ENCODE measurements at places on chromosomes 11 and 22. TPM values are rescaled to one million over a fixed set of nuclear protein-coding genes. Genes with fewer than 3 reads are reported as not detected.

TMEM191C gene
- 0.47 TPM for total RNA-seq

- peak; percentile 89 for DNase-seq
- H3K4me1 ChIP-seq, result peaks cover 86% of the 10 kb centered on the region
- H3K27ac ChIP-seq, result peak overlapping the region; percentile 75
- H3K4me3 ChIP-seq, result no peak overlapping the region
- no peaks in the 10 kb centered on the region for H3K27me3 ChIP-seq
- H3K36me3 ChIP-seq, result no peaks in the 10 kb centered on the region
Observed at GRCh38 chr22:30205281-30206115, 41.1 kb downstream of the LIF start.

SERPING1 gene
- total RNA-seq, result 93.3 TPM

DNA sequence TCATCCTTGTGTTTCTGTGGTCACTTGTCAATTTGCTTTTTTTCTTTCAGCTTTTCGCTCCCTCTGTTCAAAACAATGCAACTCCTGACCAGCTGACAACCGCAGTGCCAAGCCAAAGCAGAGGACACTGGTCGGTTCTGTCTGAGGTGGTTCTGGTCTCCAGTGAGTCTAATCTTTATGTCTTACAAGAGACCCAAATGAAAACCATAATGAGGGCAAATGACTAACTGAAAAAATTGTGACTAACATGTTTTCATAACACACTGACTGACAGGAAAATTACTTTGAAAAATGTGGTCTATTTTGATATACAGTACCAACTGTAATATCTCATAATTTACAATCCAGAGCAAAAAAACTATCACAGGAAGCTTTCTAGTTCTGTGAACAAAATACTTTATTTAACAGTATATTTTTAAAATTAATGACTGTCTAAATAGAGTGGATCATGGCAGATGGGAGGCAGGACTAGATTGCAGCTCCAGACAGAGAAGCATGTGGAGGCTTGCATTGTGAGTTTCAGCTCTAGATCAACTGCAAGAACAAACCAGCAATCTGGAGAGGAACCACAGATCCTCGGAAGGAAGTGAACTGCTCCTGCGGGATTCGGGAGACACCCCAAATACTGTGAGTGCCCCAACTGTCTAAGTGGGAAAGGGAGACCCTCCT, 311.8 kb downstream of the SBF2 start:
- H3K4me1 ChIP-seq, result peaks cover 6% of the 10 kb centered on the region
- H3K36me3 ChIP-seq, result peaks cover 3% of the 10 kb centered on the region
- H3K27me3 ChIP-seq, result no peaks in the 10 kb centered on the region
- no peak overlapping the region for H3K4me3 ChIP-seq
- H3K27ac ChIP-seq, result no peak overlapping the region
- no peak for DNase-seq

PGM2L1 gene
- total RNA-seq, result 0.91 TPM

DNA sequence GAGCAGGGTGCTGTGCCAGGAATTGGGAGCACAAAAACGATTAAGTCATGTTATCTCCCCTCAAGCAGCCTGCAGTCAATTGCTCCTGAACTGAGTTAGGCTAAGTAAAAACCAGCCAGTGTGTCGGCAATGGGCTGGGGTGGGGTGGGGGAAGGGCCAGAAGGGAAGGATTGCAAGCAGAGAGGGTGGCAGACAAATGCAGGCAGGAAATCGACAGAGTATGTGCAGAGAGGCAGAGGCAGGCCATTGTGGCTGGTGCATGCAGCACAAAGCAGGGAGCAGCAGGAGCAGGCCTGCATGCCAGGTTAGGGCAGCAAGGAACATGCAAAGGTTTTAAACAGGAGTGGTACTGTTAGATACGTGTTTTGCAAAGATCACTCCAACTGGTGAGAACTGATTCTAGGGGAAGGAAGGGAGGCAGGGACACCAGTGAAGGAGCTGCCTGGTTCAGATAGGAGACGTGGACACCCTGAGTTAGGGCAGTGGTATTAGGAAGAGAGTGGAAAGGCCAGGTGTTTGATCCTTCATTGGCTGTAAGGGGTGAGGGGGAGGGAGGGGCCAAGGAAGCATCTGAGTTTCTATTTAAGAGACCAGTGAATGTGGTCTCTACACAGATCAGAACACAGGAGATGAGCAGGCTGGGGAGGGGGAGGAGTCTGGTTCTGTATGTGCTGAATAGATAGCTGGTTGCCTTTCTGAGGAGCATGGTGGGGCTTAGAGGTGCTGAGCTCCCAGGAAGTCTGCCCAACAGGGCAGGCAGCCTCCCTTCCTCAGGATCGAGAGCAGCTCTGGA, 70.8 kb upstream of the PHOX2A start:
- no peak for DNase-seq
- no peak overlapping the region for H3K27ac ChIP-seq
- H3K4me1 ChIP-seq, result no peaks in the 10 kb centered on the region
- H3K36me3 ChIP-seq, result peaks cover 43% of the 10 kb centered on the region
- H3K4me3 ChIP-seq, result no peak overlapping the region

BARX2 gene
- 18.0 TPM for total RNA-seq

DNA sequence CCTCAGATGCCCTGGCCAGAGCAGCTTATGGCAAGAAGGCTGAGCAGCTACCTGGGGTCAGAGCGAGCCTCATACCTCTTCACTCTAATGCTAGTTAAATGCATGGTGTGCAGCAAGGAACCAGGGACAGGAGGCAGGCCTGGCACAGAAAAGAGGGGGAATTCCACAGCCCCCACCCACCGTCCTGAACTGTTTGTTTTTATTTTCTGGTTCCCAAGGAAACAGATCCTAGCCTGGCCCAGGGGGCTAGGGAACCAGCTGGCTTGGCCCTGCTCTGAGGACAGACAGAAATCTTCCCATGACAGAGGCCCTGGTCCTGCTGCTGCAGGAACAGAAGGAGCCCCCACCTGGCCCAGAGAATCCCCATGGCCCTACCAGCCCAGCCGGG, 40.4 kb downstream of the SLCO2B1 start:
- DNase-seq, result no peak
- no peak overlapping the region for H3K27ac ChIP-seq
- no peaks in the 10 kb centered on the region for H3K27me3 ChIP-seq
- H3K4me3 ChIP-seq, result no peak overlapping the region

CRYBA4 gene
- not detected for total RNA-seq

GRCh38 chr11:126318574-126319373, 14.9 kb downstream of the DCPS start:
- no peak for DNase-seq
- H3K4me3 ChIP-seq, result peak overlapping the region; percentile 41
- H3K27ac ChIP-seq, result peak overlapping the region; percentile 91
- H3K4me1 ChIP-seq, result peaks cover 31% of the 10 kb centered on the region

- H3K4me1 ChIP-seq, result no peaks in the 10 kb centered on the region
- no peak overlapping the region for H3K27ac ChIP-seq
- H3K27me3 ChIP-seq, result no peaks in the 10 kb centered on the region
- H3K4me3 ChIP-seq, result no peak overlapping the region
Observed at GRCh38 chr11:34773211-34773610, 143.0 kb downstream of the APIP start.

- no peaks in the 10 kb centered on the region for H3K27me3 ChIP-seq
- DNase-seq, result no peak
- H3K4me3 ChIP-seq, result no peak overlapping the region
Observed at GRCh38 chr11:108316061-108316460, 93.2 kb downstream of the ATM start.

DNA sequence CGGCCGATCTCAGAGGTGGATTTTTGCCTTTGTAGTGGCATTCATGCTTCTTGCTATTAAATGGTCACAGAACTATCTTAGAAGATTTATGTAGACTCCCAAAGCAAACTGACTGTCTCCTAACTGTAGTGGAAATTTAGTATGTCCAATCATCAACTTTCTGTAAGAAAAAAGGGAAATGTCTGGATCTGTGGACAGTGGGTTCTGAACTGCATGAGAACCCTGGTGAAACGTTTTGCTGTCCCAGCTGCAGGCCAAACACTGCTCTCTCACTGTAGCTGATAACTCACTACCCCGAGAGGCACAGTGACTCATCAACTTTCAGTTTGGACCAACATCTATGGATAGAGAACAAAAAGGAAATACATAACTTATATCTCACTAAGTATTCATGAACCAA, 387.1 kb downstream of the SOX6 start:
- H3K36me3 ChIP-seq, result no peaks in the 10 kb centered on the region
- no peak for DNase-seq
- peak overlapping the region; percentile 90 for H3K27ac ChIP-seq
- peak overlapping the region; percentile 7 for H3K4me3 ChIP-seq
- H3K27me3 ChIP-seq, result no peaks in the 10 kb centered on the region

GRCh38 chr11:79045800-79046304, 395.0 kb downstream of the TENM4 start:
- peaks cover 34% of the 10 kb centered on the region for H3K4me1 ChIP-seq
- no peaks in the 10 kb centered on the region for H3K36me3 ChIP-seq
- DNase-seq, result no peak
- no peak overlapping the region for H3K27ac ChIP-seq

GRCh38 chr22:46777609-46777970, 15.1 kb downstream of the TBC1D22A start:
- H3K36me3 ChIP-seq, result no peaks in the 10 kb centered on the region
- DNase-seq, result peak; percentile 65
- H3K27me3 ChIP-seq, result no peaks in the 10 kb centered on the region
- peaks cover 48% of the 10 kb centered on the region for H3K4me1 ChIP-seq
- no peak overlapping the region for H3K4me3 ChIP-seq
- no peak overlapping the region for H3K27ac ChIP-seq

- no peak overlapping the region for H3K27ac ChIP-seq
- no peak for DNase-seq
- peaks cover 20% of the 10 kb centered on the region for H3K4me1 ChIP-seq
- H3K4me3 ChIP-seq, result no peak overlapping the region
- H3K27me3 ChIP-seq, result no peaks in the 10 kb centered on the region
Observed at GRCh38 chr11:76135491-76135890, 70.8 kb downstream of the WNT11 start.

- DNase-seq, result no peak
- peaks cover 27% of the 10 kb centered on the region for H3K4me1 ChIP-seq
- no peaks in the 10 kb centered on the region for H3K27me3 ChIP-seq
- peak within 1 kb of the TSS; percentile 98 for H3K27ac ChIP-seq
Observed at GRCh38 chr11:95066716-95067038, at the start of gene SRSF8. Gene SRSF8, plus strand, starts transcription at chr11:95066919. Its CDS starts 308 bp downstream, at chr11:95067227.

LIF gene
- total RNA-seq, result 4.2 TPM

GRCh38 chr11:2824851-2825250, 60.7 kb downstream of the CDKN1C start:
- DNase-seq, result no peak
- H3K27ac ChIP-seq, result peak overlapping the region; percentile 82
- H3K36me3 ChIP-seq, result no peaks in the 10 kb centered on the region
- H3K4me3 ChIP-seq, result no peak overlapping the region

- H3K27ac ChIP-seq, result no peak overlapping the region
- no peak for DNase-seq
- H3K4me1 ChIP-seq, result no peaks in the 10 kb centered on the region
- H3K4me3 ChIP-seq, result no peak overlapping the region
Observed at GRCh38 chr11:83979593-83979992, 693.4 kb upstream of the CCDC90B start.

GRCh38 chr11:10488934-10489691, 34.0 kb downstream of the AMPD3 start:
- peaks cover 34% of the 10 kb centered on the region for H3K4me1 ChIP-seq
- peaks cover 11% of the 10 kb centered on the region for H3K36me3 ChIP-seq
- DNase-seq, result no peak
- peak overlapping the region; percentile 90 for H3K27ac ChIP-seq
- H3K4me3 ChIP-seq, result no peak overlapping the region
- H3K27me3 ChIP-seq, result no peaks in the 10 kb centered on the region

DNA sequence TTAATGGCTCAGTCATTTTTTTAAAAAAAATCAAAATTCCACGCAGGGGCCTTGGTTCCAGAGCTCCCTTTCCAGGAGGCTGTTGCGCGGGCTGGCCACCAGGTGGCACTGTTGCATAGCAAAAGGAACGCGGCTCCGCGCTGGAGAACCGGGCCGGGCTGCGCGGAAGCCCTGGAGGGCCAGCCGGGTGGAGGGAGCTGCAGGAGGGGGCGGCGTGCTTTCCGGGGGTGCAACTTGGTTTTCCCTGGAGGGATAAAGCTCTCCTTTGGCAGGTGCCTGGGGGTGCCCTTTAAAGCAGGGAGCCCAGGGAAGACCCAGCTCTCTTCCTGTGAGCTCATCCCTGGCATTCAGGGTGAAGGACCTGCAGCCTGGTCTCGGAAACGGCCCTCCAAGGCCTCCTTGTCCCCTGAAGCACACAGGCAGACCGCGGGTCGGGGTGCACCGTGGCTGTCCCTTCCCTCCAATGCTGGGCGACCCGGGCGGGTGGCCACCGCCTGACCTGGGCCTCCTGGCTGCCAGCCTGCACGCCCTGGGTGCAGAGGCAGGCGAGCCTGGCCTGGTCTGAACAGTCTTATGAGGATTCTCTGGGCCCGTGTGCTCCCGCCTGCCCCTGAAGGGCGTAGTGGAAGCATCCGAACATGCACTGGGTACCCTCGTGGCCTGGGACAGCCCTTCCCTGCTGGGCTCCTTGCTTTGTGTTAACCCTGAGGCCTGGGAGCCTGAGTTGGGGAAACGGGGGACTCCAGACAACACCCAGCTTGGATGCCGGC, 23.4 kb downstream of the KRTAP5-5 start:
- H3K27me3 ChIP-seq, result peaks cover 30% of the 10 kb centered on the region
- no peak overlapping the region for H3K27ac ChIP-seq
- no peak overlapping the region for H3K4me3 ChIP-seq

GRCh38 chr11:87437133-87437843, 399.6 kb downstream of the TMEM135 start:
- H3K4me1 ChIP-seq, result peaks cover 3% of the 10 kb centered on the region
- H3K36me3 ChIP-seq, result no peaks in the 10 kb centered on the region
- DNase-seq, result no peak
- H3K27ac ChIP-seq, result no peak overlapping the region

- no peaks in the 10 kb centered on the region for H3K27me3 ChIP-seq
- H3K36me3 ChIP-seq, result no peaks in the 10 kb centered on the region
- H3K27ac ChIP-seq, result no peak overlapping the region
- no peak for DNase-seq
- H3K4me3 ChIP-seq, result no peak overlapping the region
- peaks cover 25% of the 10 kb centered on the region for H3K4me1 ChIP-seq
Observed at GRCh38 chr11:92848578-92848977, 120.9 kb upstream of the MTNR1B start.

Measured in suprapubic skin (tissue), 4 donors.